Activated T-helper 2 cell treated with anti-CD3 and anti-CD28 coated beads, Interferon-gamma antibody, Interleukin-2, Interleukin-4, amounts not matched to agents 10 μg/mL and 5 μg/mL and 100 μg/mL, durations not matched to agents 14 hours and 24 hours and 36 hours (primary cell): ENCODE measurements at places on chromosomes 1 and 21.

DNA sequence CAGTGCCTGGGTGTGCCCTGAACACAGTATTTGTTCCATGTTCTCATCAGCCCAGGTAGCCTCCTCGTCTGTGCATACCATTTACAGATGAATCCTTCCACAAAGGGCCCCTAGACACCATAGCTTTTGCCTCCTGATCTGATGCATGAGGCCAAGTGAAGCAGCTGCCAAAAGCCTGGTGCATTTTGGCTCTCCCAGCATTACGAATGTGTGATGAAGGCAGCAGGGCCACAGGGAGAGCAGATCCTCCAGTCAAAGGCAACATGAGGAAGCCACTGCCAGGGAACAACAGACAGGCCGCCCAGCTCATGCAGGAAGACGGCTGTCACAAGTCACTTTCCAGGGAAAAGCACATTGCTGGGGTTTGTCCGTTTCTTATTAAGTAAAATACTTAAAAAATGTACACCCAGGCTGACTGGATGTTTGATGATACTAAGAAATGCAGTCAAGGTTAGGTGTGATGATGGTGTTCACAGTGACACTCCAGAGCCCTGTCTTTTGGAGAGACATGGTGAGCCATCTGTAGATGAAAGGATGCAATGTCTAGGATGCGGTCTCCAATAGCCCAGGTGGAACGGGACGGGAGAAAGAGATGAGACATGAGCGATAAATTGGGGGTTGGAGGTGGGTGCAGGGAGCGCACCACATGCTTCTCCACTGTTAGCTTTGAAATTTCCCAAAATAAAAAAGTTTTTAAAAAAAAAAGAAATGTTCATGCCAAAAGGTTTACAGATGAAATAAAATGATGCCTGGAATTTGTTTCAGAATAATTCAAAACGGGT, 48.7 kb downstream of the NPHP4 start:
- DNase-seq: no peak

DNA sequence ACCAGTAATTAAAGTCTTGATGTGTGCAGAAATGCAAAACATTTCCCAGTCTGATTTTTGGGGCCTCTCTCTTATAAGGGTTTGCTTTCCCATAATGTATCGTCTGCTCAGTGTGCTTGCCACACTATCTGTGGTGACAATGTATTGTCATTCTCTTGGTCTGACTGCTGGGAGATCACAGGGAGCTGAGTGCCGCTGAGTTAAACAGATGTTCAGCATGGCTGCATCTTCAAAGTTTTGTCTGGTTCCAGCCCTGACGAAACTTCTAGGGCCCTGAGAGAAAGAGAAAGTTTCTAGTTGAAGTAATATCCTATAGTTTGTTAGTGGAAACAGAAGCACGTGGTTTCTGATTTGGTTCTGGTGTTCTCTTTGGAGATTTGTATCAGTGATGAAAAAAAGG, 42.6 kb downstream of the DNM3 start:
- peak; percentile 28 for DNase-seq

- DNase-seq: no peak
Observed at GRCh38 chr1:243354511-243355153, 98.8 kb downstream of the SDCCAG8 start.

GRCh38 chr21:19776076-19776475, 1222.1 kb upstream of the NCAM2 start:
- no peak for DNase-seq

- DNase-seq: no peak
Observed at GRCh38 chr21:18267496-18267895, 22.9 kb downstream of the CHODL start.

GRCh38 chr1:172460177-172460576, 16.3 kb upstream of the PIGC start:
- no peak for DNase-seq

- DNase-seq: peak; percentile 85
Observed at GRCh38 chr21:34887725-34888568, 161.2 kb downstream of the RUNX1 start.

GRCh38 chr1:185297982-185298381, 19.1 kb downstream of the IVNS1ABP start:
- no peak for DNase-seq

DNA sequence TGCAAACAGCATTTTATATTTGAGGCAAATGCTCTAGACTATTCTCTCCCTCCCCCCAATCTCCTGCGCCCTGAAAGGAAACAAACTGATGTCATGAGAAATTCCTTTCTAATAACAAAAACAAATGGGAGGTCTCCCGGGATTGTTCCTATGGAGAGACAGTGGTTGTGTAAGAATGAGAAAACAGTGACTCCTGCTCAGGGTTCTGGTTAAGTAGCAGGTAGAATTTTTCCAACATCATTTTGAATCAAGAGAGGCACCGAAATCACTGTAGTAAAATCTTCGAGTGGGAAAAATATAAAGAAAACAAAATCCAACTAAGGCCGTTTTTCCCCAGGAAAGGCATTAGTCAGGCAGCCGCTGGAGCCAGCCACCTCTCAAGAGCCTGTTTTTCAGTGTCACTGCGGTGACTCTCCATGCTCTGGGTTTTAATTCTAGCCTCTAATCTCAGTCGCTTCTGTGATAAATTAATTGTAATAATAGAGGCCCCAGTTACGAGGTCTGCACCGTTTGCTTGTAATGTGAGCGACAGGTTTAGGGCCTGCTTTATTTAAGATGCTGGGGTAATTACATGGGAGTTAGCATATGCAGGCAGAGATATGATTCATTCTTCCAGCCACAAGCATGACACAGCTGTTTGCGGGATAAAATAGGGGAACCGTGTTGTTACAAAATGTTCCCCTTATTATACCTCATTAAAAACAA, 80.3 kb downstream of the RNF220 start:
- no peak for DNase-seq
